ENCODE measurements at places on chromosomes 3 and 15. TPM values are rescaled to one million over a fixed set of nuclear protein-coding genes. Genes with fewer than 3 reads are reported as not detected.

The SETMAR gene
- 7.2 TPM for total RNA-seq

The ATP13A5 gene
- not detected for total RNA-seq

The RBPMS2 gene
- not detected for total RNA-seq

The CYP8B1 gene
- total RNA-seq, result not detected

The CNOT10 gene
- 36.6 TPM for total RNA-seq
